ENCODE measurements at places on chromosomes 1 and 21.

GRCh38 chr1:31703431-31704270, at the start of gene COL16A1:
Gene COL16A1, minus strand, starts transcription at chr1:31704017. Its CDS starts 1,824 bp downstream, at chr1:31702193.
- peak within 1 kb of the TSS; percentile 48 for H3K4me3 ChIP-seq
- H3K27ac ChIP-seq, result peak within 1 kb of the TSS; percentile 63
- no peaks in the 10 kb centered on the region for H3K27me3 ChIP-seq
- H3K36me3 ChIP-seq, result no peaks in the 10 kb centered on the region
- H3K4me1 ChIP-seq, result peaks cover 14% of the 10 kb centered on the region
- DNase-seq, result peak; percentile 40

GRCh38 chr1:181189691-181190363, 101.3 kb downstream of the IER5 start:
- no peak for DNase-seq
- H3K4me1 ChIP-seq, result peaks cover 5% of the 10 kb centered on the region
- H3K36me3 ChIP-seq, result no peaks in the 10 kb centered on the region

GRCh38 chr1:6673816-6674398, 27.7 kb downstream of the DNAJC11 start:
- no peaks in the 10 kb centered on the region for H3K27me3 ChIP-seq
- DNase-seq, result no peak
- peaks cover 30% of the 10 kb centered on the region for H3K4me1 ChIP-seq
- H3K36me3 ChIP-seq, result peaks cover 30% of the 10 kb centered on the region
- H3K27ac ChIP-seq, result no peak overlapping the region
- no peak overlapping the region for H3K4me3 ChIP-seq

DNA sequence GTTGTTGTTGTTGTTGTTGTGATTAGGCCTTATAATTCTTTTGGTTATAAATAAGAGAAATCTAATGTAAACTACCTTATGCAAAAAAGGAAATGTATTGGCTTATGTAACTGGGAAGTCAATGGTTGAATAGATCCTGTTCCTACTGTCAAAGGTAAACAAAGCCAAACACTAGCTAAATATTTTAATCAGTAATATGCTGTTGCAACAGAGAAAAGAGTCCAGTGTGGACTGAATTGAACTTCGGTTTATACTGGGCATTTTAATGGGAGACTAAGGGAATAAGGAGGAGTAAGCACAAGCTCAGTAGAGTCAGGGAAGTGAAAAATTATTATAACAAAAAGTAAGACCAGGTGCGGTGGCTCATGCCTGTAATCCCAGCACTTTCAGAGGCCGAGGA, 15.4 kb downstream of the MSH4 start:
- H3K36me3 ChIP-seq, result peaks cover 30% of the 10 kb centered on the region
- no peaks in the 10 kb centered on the region for H3K27me3 ChIP-seq
- no peak overlapping the region for H3K4me3 ChIP-seq
- DNase-seq, result no peak
- H3K4me1 ChIP-seq, result no peaks in the 10 kb centered on the region

- peaks cover 4% of the 10 kb centered on the region for H3K4me1 ChIP-seq
- no peaks in the 10 kb centered on the region for H3K27me3 ChIP-seq
- no peaks in the 10 kb centered on the region for H3K36me3 ChIP-seq
- no peak overlapping the region for H3K27ac ChIP-seq
These were observed 13.4 kb downstream of the RAB7B start for GRCh38 chr1:205989786-205990185.

GRCh38 chr1:212007886-212008285, 27.5 kb downstream of the INTS7 start:
- H3K27me3 ChIP-seq, result no peaks in the 10 kb centered on the region
- DNase-seq, result no peak
- H3K27ac ChIP-seq, result no peak overlapping the region
- no peak overlapping the region for H3K4me3 ChIP-seq
- no peaks in the 10 kb centered on the region for H3K4me1 ChIP-seq

GRCh38 chr1:101128211-101128727, 102.7 kb upstream of the DPH5 start:
- DNase-seq, result no peak
- no peaks in the 10 kb centered on the region for H3K36me3 ChIP-seq
- H3K4me1 ChIP-seq, result no peaks in the 10 kb centered on the region
- no peak overlapping the region for H3K27ac ChIP-seq
- no peak overlapping the region for H3K4me3 ChIP-seq

DNA sequence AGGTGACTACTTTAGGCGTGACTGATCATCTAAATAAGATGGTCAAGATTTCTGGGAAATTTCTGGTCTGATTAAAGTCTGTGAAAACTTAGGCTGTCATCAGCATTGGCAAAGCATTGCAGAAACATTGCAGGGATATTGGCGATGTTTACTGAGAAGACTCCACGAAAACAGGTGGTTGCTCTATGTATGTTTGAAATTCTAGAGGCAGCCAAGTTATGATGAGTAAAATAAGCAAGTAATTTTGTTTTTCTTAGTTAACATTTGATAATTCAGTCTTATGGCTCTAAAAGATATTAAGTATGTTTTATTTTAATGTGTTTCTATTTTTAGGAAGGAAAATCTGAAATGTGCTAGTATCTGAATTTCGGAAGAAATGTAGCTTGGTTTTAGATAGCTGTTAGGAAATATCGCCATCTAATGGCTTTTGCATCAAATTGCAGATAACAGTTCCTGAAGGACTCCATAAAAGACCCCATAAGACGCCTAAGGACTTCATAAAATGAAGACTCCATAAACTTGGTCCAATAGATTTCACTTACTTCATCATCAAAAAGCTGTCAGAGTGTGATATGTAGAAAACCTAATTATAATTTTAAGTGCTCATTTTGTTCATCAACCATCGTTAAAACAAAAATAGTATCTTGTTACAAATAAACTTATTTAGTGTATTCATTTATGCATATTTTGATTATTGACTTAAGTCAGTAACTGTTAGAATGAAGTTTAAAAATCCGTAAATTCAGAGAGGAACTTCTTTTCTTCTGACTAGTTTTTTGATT, 344.6 kb downstream of the RYR2 start:
- no peaks in the 10 kb centered on the region for H3K27me3 ChIP-seq
- H3K4me1 ChIP-seq, result no peaks in the 10 kb centered on the region
- DNase-seq, result no peak
- no peak overlapping the region for H3K4me3 ChIP-seq
- H3K27ac ChIP-seq, result no peak overlapping the region

GRCh38 chr1:154742606-154743005, 127.5 kb downstream of the KCNN3 start:
- no peaks in the 10 kb centered on the region for H3K27me3 ChIP-seq
- H3K36me3 ChIP-seq, result no peaks in the 10 kb centered on the region
- peaks cover 29% of the 10 kb centered on the region for H3K4me1 ChIP-seq
- no peak overlapping the region for H3K27ac ChIP-seq
- no peak overlapping the region for H3K4me3 ChIP-seq

GRCh38 chr1:38183096-38183495, 136.5 kb upstream of the POU3F1 start:
- no peaks in the 10 kb centered on the region for H3K27me3 ChIP-seq
- H3K4me3 ChIP-seq, result no peak overlapping the region
- no peak for DNase-seq
- no peaks in the 10 kb centered on the region for H3K4me1 ChIP-seq

DNA sequence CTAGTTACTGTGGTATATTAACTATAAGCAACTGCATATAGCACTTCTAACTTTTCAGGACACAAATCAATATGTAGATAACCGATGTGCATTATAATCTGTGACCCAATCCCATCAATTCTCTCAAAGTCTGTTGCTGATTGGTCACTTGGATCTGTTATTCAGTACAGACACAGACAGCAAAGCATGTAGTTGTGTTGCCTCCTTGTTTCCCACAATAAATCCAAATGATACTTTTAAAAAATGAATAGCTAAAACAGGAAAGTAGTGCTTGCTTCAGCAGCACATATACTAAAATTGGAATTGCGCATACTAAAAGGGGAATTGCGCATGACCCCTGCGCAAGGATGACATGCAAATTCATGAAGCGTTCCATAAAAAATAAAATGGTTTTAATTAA, 28.1 kb downstream of the NDC1 start:
- H3K27ac ChIP-seq, result no peak overlapping the region
- DNase-seq, result no peak
- H3K4me3 ChIP-seq, result no peak overlapping the region
- H3K36me3 ChIP-seq, result no peaks in the 10 kb centered on the region
- no peaks in the 10 kb centered on the region for H3K4me1 ChIP-seq

- no peaks in the 10 kb centered on the region for H3K27me3 ChIP-seq
- H3K4me1 ChIP-seq, result no peaks in the 10 kb centered on the region
- H3K36me3 ChIP-seq, result no peaks in the 10 kb centered on the region
- H3K4me3 ChIP-seq, result no peak overlapping the region
- DNase-seq, result no peak
These were observed 582.5 kb downstream of the USP25 start for GRCh38 chr21:16312321-16312720.

DNA sequence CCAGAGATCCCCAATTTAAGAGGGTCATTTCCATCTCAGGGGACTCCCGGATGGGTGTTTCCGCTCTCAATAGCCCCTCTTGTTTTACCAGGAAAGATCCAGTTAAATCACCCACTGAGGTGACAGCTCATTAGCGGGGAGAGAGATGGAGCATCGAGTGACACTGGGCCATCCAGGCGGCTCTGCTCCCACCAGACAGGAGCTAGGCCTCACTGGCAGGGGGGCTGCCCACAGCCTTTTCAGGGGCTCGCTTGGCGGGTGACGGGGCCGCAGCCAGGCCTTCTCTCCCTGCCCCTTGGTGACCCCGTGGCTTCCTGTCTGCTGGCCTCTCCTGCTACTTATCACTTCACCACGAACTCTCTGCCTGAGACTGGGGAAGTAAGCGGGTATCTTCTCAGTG, 26.7 kb upstream of the SPSB1 start:
- peak overlapping the region; percentile 45 for H3K27ac ChIP-seq
- peaks cover 42% of the 10 kb centered on the region for H3K36me3 ChIP-seq
- H3K4me1 ChIP-seq, result peaks cover 55% of the 10 kb centered on the region
- no peak overlapping the region for H3K4me3 ChIP-seq
- no peak for DNase-seq
- no peaks in the 10 kb centered on the region for H3K27me3 ChIP-seq

GRCh38 chr1:222709700-222710153, 2.6 kb downstream of the AIDA start:
- H3K27me3 ChIP-seq, result no peaks in the 10 kb centered on the region
- no peaks in the 10 kb centered on the region for H3K36me3 ChIP-seq
- H3K27ac ChIP-seq, result no peak overlapping the region
- H3K4me3 ChIP-seq, result no peak overlapping the region
- DNase-seq, result no peak

GRCh38 chr1:82646336-82646735, 845.6 kb downstream of the ADGRL2 start:
- no peaks in the 10 kb centered on the region for H3K4me1 ChIP-seq
- no peaks in the 10 kb centered on the region for H3K36me3 ChIP-seq
- no peaks in the 10 kb centered on the region for H3K27me3 ChIP-seq
- no peak overlapping the region for H3K27ac ChIP-seq

GRCh38 chr1:31689854-31690253, 14.0 kb downstream of the COL16A1 start:
- H3K4me3 ChIP-seq, result no peak overlapping the region
- no peak for DNase-seq
- no peaks in the 10 kb centered on the region for H3K27me3 ChIP-seq
- H3K36me3 ChIP-seq, result no peaks in the 10 kb centered on the region
- H3K27ac ChIP-seq, result no peak overlapping the region

DNA sequence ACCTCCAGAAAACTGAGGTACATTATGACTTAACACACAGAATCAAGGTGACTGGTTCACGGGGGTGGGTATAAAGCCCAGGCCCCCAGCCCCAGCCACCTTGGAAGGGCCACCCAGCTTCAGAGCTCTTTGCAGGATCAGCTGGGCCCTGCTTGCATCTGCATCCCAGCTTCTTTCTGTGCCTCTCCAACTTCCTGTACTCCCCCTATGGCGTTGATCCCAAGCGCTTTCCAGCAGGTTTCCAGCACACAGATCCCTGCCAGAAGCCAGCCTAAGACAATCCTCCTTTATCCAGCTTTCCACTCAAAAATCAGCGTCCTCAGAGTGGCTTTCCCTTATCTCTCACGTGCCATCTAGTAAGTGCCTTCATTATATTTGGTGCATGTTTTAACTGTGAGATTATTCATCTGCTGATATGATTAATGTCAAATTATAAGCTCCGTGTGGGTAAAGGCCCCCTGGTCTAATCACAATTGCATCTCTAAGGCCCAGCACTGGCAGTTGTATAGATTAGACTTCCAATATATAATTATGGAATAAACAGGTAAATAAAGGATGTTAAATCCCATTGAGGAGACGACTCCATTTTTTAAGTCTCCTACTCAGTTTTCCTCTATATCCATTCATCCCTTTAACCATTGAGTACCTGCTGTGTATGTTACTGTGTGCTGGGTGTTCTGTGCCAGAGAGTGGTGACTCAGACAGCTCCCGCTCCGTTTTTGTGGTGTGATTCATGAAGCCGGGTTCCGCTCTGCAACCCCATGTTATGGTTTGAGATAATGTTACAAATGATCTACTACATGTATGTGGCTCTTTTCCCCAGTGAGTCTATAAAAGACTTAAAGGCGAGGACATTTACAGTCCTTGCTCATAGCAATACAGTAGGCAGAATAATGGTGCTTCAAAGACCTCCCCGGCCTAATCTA, 387.6 kb downstream of the PCP4 start:
- no peaks in the 10 kb centered on the region for H3K4me1 ChIP-seq
- H3K27me3 ChIP-seq, result no peaks in the 10 kb centered on the region
- no peaks in the 10 kb centered on the region for H3K36me3 ChIP-seq
- no peak for DNase-seq
- no peak overlapping the region for H3K4me3 ChIP-seq
- no peak overlapping the region for H3K27ac ChIP-seq

DNA sequence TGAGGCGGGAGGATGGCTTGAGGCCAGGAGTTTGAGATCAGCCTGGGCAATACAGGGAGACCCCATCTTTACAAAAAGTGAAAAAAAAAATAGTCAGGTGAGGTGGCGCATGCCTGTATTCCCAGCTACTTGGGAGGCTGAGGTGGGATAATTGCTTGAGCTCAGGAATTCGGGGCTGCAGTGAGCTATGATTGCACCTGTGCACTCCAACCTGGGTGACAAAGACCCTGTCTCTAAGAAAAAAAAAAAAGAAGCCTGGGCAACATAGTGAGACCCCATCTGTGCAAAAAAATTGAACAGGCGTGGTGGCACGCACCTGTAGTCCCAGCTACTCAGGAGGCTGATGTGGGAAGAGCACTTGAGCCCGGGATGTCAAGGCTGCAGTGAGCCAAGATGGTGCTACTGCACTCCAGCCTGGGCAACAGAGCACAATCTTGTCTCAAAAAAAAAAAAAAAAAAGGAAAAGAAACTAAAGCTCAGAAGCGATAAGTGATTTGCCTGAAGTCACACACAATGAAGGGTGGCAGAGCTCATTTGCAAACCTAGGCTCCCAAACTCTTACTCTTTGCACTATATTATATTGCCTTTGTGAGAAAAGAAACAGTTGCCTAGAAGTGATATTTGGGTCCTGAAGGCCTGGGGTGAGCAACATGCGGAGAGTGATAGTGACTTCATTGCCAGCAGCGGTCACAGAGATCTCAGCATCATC, 2.0 kb downstream of the CCDC24 start:
- DNase-seq, result no peak
- H3K27me3 ChIP-seq, result no peaks in the 10 kb centered on the region
- H3K27ac ChIP-seq, result no peak overlapping the region
- H3K36me3 ChIP-seq, result no peaks in the 10 kb centered on the region

DNA sequence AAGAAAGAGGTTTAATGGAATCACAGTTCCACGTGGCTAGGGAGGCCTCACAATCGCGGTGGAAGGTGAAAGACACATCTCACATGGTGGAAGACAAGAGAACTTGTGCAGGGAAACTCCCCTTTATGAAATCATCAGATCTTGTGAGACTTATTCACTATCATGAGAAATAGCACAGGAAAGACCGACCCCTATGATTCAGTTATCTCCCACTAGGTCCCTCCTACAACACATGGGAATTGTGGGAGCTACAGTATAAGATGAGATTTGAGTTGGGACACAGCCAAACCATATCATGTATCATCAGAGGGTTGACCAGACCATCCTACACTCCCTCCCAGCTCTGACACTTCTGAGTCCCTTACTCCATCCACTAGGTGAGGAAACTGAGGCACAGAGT, 143.9 kb upstream of the KLHDC7A start:
- no peaks in the 10 kb centered on the region for H3K4me1 ChIP-seq
- H3K4me3 ChIP-seq, result no peak overlapping the region
- no peaks in the 10 kb centered on the region for H3K36me3 ChIP-seq
